ENCODE measurements at places on chromosomes 7 and 10.

GRCh38 chr7:114956702-114957101 is 34.8 kb downstream of the MDFIC start:
- DNase-seq, result no peak

DNA sequence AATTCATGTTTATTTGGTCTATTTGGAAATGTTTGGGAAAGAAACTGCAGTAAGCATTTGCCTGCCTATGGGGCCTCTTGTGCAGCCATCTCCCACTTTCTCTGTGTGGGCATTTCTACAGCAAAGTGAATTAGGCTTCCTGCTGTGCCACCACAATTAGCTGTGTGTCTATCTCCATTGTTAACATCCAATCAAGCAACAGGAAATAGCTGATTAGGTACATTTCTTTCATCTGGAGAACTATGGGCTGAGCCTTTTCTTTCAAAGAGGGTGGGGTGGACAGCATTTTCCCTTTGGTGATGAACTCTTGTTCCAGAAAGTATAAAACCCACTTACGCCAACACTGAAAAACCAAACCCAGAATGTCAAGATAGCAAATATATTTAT is 640.0 kb downstream of the ACTR3B start:
- DNase-seq, result no peak

- DNase-seq, result no peak
Measured at GRCh38 chr10:132022241-132022640, 40.5 kb upstream of the BNIP3 start.

DNA sequence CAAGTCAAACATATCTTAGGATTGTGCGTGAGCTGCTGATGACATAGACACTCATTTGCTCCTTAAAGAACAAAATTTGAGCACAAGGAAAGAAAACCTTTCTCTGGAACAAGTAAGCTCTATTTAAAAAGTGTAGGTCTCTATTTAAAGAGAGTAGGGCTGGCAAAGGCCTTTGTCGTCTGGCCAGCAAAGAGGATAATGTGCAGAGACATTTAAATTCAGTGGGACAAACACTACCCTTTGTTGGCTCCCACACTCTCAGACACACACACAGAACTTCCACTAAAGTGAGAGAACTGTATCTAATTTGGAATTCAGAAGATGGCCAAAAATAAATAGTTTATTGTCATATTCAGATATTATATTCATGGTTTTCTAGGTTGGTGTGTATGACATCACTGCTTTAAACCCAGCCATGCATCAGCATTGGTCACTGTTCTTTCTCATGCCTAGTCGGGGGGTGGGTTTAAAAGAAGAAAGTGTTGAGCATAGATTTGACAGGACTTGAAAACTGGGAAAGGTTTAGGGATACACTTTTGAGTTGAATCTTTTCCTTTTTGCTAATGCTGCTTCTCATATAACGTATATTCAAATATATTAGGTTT is 49.5 kb upstream of the HDAC9 start:
- DNase-seq, result no peak

GRCh38 chr7:84372155-84372621 is 177.6 kb upstream of the SEMA3A start:
- no peak for DNase-seq

All from CD4-positive, alpha-beta memory T cell (primary cell).